ENCODE measurements at places on chromosomes 7 and 10. TPM values are rescaled to one million over a fixed set of nuclear protein-coding genes. Genes with fewer than 3 reads are reported as not detected.

Gene ZPBP
- not detected for total RNA-seq

Gene OR2A5
- not detected for total RNA-seq

Gene SLC26A3
- total RNA-seq, result not detected

DNA sequence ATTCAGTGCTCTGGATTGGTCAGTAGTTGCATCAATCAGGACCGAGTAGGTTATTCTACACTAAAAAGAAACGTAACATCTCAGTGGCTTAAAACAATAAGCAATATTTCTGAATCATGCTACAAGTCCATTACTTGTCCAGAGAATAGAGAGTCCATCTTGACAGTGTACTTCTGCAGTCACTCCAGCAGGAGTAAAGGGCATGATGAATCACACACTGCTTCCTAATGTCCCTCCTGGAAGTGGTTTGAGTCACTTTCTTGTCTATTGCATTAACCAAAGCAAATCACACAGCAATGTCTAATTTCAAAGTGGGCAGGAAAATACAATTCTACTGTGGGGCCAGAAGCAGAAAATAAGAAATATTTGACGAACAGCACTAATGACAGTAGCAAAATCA, 124.8 kb downstream of the TSPAN12 start:
- no peaks in the 10 kb centered on the region for H3K36me3 ChIP-seq
- H3K27me3 ChIP-seq, result peaks cover 4% of the 10 kb centered on the region
- DNase-seq, result no peak
- H3K4me3 ChIP-seq, result no peak overlapping the region

DNA sequence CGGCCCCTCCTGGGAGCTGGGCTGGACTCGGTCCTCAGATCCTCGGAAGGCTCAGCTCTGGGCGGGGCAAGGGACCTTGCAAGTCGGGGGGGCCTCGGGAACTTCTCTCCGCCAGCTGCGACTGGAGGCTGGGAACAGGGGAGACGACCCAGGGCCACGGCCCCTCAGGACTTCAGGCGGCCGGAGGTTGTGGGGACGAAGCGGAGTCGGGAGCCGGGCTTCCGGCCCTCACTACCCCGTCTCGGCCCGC, 2.6 kb downstream of the ADIRF start:
- H3K36me3 ChIP-seq, result no peaks in the 10 kb centered on the region
- DNase-seq, result no peak
- peak overlapping the region; percentile 67 for H3K4me3 ChIP-seq
- H3K27ac ChIP-seq, result peak overlapping the region; percentile 87

- no peak overlapping the region for H3K27ac ChIP-seq
- DNase-seq, result no peak
- H3K4me3 ChIP-seq, result no peak overlapping the region
- no peaks in the 10 kb centered on the region for H3K36me3 ChIP-seq
- H3K27me3 ChIP-seq, result peaks cover 18% of the 10 kb centered on the region
These were observed 98.0 kb downstream of the CTBP2 start for GRCh38 chr10:125062227-125062913.

- H3K4me1 ChIP-seq, result peaks cover 21% of the 10 kb centered on the region
- no peaks in the 10 kb centered on the region for H3K36me3 ChIP-seq
- peaks cover 8% of the 10 kb centered on the region for H3K27me3 ChIP-seq
- no peak overlapping the region for H3K27ac ChIP-seq
- no peak for DNase-seq
- no peak overlapping the region for H3K4me3 ChIP-seq
These were observed 2.6 kb upstream of the DNTT start for GRCh38 chr10:96301616-96302015.

DNA sequence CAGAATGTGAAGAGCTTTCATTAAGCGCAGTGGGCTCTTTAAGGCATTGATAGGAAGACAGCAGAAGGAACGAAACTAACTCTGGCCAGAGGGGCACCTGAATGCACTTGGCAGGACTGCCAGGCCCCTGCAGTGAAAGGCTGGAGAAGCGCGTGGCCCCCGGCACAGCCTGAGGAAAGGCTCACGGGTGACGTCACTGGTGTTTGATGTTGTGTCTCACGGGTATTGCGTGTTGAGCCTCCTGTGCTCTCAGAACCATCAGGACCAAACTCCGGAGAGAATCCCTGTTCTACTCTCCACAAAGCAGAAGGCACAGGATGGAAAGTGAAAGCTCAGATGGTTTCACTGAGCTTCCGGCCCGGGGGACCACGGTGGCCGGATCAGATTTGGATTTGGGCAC, 515.8 kb upstream of the FOXK1 start:
- H3K27me3 ChIP-seq, result no peaks in the 10 kb centered on the region
- no peaks in the 10 kb centered on the region for H3K4me1 ChIP-seq
- no peak overlapping the region for H3K4me3 ChIP-seq
- no peak overlapping the region for H3K27ac ChIP-seq
- H3K36me3 ChIP-seq, result no peaks in the 10 kb centered on the region

- H3K4me3 ChIP-seq, result no peak within 1 kb of the TSS
- no peaks in the 10 kb centered on the region for H3K36me3 ChIP-seq
- H3K27ac ChIP-seq, result peak within 1 kb of the TSS; percentile 54
- DNase-seq, result no peak
- peaks cover 3% of the 10 kb centered on the region for H3K4me1 ChIP-seq
These were observed at the start of gene KCNMA1 for GRCh38 chr10:77637532-77638320. Gene KCNMA1 (minus strand): TSS chr10:77637808.

DNA sequence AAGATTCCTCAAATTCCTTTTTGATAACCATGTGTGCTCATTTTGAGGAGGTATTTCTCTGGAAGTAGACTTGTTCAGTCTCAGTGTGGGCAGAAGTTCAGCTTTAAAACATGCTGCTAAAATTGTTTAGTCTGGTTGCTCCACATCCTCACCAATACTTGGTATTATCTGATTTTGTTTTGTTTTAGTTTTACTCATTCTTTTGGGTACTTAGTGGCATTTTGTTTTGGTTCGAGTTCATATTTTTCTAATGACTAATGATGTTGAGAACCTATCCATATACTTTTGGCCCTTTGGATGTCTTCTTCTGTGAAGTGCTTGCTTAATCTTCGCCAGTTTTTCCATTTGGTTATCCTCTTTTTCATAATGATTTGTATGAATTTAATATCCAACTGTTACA, 694.2 kb upstream of the FZD8 start:
- no peaks in the 10 kb centered on the region for H3K36me3 ChIP-seq
- H3K27me3 ChIP-seq, result no peaks in the 10 kb centered on the region
- DNase-seq, result no peak
- no peak overlapping the region for H3K4me3 ChIP-seq
